ENCODE measurements at places on chromosomes 3 and 15.

DNA sequence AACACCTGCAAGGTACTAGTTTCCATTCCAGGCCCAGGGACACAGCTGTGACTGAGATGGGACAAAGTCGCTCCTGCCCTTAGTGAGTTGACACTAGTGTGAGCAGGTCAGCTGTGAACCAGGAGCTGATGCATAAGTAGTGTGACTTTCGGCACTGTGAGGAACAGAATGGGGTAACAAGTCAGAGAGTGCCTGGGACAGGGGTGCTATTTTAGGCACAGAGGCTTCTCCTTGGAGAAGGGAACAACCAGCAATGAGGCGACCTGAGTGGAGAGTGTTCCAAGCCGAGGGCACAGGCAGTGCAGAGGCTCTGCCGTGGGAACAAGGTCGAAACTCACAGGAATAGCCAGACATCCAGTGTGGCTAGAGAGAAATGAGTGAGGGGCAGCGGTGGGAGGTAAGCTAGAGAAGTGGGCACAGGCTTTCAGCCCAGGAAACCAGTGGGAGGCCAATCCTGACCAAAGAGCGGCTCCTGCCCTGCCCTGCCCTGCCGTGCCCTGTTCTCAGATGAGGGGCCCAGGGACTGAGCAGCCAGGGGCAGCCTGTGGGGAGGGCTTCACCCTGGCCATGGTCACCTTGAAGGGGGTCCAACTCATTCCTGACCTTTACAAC lies 14.2 kb downstream of the DNAH1 start:
- no peak for DNase-seq

DNA sequence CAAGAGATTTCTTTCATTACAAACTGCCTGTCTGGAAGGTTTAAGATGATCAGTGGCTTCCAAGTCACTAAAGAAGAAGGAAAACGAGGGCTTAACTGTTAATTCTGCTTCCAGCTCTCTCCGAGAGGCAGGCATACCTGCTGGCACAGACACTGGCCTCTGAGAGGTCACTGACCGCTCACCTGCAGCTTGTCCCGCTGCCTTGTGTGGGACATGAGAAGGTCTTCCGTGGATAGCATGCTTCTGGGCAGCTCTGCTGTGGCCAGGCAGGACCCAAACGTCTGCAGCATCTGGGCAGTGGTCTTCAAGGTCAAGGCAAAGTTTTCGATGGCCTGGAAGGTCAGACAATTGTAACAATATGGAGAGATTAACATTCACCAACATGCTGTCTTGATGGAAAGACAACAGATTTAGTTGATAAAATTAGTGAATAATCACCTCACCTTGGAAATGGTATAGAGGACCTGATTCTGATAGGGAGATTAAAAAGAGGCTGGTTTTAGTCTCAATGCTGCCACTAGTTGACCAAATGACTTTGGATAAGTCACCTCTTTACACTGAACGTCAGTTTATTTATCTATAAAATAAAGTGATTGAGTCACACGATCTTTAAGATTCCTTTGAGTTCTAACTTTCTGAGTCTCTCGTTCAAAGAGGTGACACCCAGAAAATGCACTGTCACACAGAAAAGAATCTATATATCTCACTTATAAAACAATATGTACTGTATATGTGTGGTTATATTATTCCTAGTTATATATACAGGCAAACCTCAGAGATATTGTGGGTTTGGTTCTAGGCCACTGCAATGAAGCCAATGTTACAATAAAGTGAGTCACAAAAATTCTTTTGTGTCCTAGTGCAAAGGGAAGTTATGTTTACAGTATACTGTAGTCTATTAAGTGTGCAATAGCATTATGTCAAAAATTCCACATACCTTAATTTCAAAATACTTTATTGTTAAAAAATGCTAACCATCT lies 65.1 kb downstream of the B3GNT5 start:
- no peak for DNase-seq

DNA sequence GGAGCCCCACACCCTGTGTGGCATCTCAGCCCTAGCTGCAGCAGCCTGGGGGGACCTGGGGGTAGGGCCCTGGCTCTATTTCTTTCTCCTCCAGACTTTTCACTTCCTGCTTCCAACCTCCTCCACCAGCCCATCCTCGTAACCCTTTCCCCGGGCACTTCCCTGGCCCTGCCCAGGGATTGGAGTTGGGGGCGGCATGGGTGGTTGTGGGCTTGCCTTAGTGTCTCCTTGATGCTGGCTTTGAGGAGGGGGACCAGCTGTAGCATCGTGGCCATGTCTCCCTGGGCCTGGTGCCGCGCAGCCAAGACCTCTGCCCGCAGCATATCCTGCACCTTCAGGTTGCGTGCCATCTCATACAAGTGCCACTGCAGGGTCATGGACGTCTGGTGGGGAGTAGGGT lies 28.1 kb downstream of the CYP11A1 start:
- no peak for DNase-seq

DNA sequence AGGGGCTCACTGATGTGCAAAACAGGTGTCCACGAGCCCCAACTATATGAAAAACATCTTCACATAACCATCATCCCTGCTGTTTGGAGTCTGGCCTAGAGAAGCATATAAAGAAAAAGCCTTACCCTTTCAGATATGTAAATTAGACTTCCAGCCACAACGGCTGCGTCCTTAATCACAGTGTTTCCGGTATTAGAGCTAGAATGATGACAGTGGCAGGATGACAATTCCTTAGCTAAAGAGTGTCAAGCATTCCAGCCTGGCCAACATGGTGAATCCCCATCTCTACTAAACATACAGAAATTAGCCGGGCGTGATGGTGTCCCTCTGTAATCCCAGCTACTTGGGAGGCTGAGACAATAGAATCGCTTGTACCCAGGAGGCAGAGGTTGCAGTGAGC lies 19.5 kb upstream of the SAMD7 start:
- DNase-seq: no peak

DNA sequence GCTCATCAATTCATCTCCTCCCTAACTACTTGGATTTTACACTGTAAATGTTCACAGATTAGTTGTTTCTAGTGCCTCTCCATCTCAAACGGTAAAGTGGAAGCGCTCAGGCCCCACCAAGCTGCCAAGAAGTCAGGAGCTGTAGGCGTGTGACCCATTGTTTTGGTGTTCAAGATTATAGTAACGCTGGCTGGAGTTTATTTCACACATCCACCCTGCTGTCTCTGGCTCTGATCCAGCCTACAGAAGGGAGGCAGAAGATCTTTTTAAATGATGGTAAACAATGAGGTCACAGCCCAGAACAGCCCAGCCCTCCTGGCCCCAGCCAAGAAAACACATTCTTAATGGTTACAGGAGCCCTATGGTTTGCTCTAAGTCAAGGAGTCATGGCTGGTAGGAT lies 25.7 kb upstream of the GALNT15 start:
- peak; percentile 62 for DNase-seq
